Motor neuron (in vitro differentiated cells): ENCODE measurements at places on chromosomes 5 and 9.

DNA sequence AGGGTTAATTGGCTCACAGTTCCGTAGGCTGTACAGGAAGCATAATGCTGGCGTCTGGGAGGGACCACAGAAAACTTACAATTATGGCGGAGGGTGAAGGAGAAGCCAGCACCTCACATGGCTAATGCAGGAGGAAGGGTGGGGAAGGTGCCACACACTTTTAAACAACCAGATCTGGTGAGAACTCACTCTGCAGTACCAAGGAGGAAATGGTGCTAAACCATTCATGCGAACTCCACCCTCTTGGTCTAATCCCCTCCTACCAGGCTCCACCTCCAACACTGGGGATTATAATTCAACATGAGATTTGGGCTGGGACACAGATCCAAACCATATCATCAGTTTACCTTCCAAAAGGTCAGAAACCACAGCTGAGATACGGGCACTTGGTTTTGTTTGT lies 122.9 kb downstream of the PDZD2 start:
- ATAC-seq = no peak

- peak; percentile 88 for ATAC-seq
Observed at GRCh38 chr9:33375238-33375840, 27.0 kb downstream of the AQP7 start.

GRCh38 chr5:130731839-130732238 lies 433.2 kb downstream of the HINT1 start:
- no peak for ATAC-seq

- no peak for ATAC-seq
Observed at GRCh38 chr5:52735139-52735538, 52.6 kb upstream of the ITGA1 start.

- no peak for ATAC-seq
Observed at GRCh38 chr5:763397-763796, 21.1 kb downstream of the ZDHHC11B start.

DNA sequence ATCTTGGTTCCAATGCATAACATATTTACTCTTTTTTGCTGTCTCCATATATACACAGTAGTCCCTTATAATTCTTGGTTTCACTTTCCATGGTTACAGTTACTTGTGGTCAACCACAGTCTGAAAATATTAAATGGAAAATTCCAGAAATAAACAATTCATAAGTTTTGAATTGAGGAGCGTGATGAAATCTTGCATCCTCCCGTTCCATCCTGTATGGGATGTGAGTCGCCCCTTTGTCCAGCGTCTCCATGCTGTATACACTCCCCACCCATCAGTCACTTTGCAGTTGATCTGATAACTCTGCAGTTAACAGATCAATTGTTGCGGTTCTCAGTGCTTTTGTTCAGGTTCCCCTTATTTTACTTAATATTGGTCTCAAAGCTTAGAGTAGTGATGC lies 11.5 kb upstream of the FAF2 start:
- ATAC-seq = no peak

DNA sequence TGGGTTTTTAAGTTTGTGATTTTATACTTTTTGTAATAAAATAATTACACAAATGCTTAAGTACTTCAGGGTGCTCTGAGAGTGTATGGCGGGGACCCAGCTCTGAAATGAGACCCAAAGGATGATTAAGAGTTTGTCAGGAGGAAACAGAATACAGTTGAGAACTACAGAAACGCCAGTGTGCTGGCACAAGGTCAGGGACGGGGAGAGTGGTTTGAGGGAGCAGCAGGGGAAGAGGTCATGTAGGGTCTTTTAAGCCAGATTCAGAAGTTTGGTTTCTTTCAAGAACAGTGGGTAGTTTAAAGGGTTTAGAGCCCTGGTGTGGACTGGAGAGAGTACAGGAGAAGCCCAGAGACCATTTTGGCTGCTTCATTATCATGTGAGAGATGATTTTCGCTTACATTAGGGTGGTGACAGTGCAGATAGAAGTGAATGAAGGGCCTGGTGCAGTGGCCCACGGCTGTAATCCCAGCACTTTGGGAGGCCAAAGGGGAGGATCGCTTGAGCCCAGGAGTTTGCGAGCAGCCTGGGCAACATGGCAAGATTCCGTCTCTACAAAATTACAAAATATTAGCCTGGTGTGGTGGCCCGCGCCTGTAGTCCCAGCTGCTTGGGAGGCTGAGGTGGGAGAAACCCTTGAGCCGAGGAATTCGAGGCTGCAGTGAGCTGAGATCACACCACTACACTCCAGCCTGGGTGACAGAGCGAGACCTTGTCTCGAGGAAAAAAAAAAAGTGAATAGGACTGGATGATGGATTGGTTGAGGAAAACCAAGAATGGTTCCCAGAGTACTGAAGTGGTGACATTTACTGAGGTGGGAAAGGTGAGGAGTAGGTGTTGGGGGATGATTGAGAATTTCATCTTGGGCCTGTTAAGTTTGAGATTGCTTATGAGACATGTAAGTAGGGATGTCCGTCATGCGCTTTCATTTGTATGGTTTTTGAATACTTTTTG lies 1.4 kb upstream of the ETF1 start:
- no peak for ATAC-seq

DNA sequence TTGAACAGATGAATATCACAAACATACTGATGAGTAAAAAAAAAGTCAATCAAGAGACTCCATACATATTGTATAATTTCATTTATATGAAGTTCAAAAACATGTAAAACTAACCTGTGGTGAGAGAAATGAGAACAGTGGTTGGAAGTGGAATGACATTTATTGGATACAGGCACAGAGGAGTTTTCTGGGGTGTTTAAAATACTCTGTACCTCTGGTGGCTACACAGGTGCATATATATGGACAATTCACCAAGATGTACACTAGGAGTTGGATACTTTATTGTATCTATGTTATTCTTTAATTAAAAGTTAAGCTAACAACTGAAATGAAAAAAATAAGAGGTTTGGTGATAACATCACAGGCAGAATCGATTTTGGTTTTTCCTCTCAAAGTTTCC lies 14.1 kb downstream of the FOXD1 start:
- no peak for ATAC-seq

- ATAC-seq = peak; percentile 84
Observed at GRCh38 chr5:173144200-173145176, at the start of gene BNIP1. Gene BNIP1 (plus strand): TSS chr5:173144531. CDS start chr5:173144546, 15 bp downstream.

DNA sequence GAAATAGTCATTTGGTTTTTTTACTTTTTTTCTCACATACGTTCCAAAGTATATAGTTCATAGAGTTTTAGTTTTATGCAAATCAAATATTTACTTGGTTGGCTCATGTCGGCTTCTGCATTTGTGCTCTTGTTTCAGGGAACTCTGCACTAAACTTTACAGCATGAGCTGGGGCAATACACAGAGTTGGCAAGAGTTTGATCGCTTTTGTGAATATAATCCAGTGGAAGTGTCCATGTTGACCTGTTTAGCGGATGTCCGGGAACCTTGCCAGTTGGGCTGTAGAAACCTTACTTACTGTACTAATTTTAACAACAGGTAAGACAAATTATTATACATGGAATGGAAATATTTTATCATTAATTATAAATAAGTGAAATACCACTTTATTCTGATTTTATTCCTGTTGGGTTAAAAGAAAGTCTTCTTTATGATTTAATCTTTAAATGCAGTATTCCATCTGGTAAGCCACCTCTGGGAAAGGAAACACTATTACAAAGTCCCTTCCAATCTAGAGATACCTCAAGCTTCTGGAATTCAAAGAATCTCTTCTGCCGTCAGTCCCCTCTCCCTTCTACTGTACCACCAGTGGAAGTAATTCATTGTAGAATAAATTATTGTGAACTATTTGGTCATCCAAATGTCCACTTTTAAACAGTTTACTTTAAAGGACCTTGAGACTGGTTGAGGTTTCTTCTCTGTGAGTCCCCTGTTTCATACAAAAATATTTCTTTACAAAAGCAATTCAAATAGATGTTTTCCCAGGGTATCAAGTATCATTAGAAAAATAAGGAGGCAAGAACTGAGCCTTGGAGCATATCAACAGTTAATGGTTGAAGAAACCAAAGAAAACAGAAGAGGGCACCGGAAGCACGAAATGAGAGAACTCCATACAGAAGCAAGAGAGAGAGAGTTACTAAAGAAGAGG lies 45.2 kb upstream of the GLIPR2 start:
- no peak for ATAC-seq

GRCh38 chr9:123353984-123354591 lies 1.9 kb upstream of the CRB2 start:
- ATAC-seq = peak; percentile 84

GRCh38 chr9:95511952-95512708 lies 4.6 kb downstream of the PTCH1 start:
- no peak for ATAC-seq

DNA sequence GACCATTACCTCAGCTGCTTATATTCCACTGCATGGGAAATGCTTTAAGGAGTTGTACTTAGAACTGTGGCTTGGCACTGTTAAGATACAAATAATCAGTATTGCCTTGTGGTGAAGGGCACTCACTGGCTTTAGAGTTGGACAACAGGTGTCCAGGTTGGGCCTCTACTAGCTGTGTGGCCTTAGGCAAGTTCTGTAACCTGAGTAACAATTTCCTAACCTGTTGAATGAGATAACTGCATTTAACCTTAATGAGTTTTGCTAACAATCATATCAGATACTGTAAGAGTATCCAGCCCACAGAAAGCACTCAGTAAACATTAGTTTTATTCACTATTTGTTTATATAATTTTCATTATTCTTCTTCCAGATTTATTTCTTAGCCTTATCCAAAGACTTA lies 17.2 kb upstream of the HK3 start:
- ATAC-seq = no peak

- no peak for ATAC-seq
Observed at GRCh38 chr9:70049236-70049635, 5.6 kb downstream of the MAMDC2 start.

DNA sequence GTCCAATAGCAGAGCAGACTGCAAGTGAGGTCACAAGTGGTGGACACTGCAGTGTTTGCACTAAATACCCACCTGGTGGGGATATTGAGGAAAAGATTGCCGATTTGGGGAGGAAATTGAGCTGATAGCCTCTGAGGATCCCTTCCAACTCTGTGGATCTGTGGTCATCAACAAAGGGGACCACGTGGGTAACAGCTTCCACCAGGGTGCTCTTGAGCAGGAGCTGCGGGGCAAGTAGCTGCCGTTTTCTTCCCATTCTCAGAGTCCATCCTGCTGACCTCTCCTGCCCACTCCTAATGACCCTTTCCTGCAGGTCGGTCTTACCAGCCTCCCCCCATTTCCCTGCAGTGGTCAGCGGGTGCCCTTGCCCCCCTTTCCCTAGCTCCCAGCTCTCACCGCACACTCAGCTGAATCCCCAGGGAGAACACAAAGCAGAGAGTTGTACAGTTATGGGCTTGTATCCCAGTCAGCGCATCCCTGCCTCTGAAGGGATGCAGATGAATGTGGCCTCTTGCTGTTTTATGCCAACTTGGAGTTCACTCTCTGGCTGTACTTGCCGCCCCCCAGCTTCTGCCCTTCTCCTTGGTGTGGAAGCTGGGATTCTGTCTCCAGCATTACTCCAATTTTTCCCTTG lies 18.0 kb downstream of the DAPK1 start:
- ATAC-seq = no peak

DNA sequence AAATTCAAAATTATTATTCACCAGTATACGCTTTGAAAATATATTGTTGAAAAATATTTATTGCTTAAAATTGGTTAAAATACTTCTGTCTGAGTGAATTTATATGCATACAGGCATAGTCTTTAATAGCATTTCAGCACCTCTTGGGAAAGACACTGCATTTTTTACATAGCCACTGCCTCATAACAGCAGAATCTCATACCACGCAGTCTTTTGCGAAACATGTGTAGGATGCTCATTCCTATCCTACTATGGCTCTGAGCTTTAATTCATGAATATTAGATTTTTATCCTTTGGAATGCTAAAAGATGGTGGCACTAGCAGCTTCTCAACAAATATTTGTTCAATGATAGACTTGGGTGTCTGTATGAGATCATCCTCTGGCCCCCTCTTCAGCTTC lies 94.0 kb upstream of the SH3GL2 start:
- ATAC-seq = no peak

DNA sequence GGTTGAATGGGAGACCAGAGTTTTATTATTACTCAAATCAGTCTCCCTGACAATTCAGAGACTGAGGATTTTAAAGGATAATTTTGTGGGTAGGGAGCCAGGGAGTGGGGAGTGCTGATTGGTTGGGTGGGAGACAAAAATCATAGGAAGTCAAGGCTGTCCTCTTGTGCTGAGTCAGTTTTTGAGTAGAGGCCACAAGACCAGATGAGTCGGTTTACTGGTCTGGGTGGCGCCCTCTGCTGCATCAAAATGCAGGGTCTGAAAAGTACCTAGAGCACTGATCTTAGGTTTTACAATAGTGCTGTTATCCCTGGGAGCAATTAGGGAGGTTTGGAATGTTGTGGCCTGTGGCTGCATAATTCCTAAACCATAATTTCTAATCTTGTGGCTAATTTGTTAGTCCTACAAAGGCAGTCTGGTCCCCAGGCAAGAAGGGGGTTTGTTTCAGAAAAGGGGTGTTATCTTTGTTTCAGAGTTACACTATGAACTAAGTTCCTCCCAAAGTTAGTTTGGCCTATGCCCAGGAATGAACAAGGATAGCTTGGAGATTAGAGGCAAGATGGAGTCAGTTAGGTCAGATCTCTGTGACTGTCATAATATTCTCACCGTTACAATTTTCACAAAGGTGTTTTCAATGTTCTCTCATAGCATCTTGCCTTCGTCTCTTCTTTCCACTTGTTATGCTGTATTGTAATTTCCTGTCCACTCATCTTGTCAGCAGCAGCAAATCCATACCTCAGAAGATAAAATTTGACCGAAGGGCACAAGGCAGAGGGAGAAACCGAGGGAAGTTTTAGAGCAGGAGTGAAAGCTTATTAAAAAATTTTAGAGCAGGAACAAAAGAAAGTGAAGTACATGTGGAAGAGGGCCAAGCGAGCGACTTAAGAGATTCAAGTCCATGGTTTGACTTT lies 59.2 kb upstream of the CLINT1 start:
- peak; percentile 29 for ATAC-seq

DNA sequence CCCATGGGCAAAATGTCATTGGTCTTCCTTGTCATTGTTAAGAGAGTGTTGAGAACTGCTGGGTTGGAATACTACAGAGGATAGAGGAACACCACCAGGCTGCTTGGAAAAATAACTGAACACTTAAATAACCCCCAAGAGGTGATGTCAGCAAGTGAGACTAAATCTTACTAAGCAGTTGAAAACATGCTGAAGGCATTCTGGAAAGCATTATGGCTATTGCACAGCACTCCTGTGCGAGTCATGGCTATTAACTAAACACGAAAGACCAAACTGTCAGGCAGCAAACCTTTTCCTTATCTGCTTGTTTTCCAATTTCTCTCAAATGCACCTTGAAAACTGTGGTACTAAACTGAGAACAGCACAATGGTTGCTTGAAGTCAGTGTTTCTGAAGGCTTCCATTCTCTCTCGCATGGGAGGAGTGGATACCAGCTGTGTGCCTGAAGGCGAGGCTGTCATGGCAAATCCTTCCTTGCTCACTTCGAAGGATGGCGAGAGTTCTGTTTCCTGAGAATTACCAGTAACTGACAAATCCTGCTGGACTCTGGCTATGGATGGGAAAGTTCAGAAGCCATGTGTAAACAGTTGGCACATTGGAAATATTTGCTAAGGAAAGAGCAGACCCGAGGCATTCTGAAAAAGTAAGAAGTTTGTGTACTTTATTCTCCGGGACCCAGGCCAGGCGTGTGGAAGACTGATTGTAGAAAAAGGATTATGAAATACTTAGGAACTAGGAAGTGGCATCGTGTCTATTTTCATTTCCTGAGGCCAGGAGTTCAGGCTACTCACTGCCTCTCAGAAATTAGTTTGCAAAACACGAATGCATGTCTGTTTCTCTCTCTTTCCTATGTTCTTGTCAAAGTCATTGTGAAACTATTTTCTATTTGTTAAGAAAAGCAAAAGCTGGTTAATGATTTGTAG lies 182.1 kb downstream of the DMRT2 start:
- no peak for ATAC-seq
